Subcutaneous preadipocyte (primary cell): ENCODE measurements at places on chromosomes 12 and 14. TPM values are rescaled to one million over a fixed set of nuclear protein-coding genes. Genes with fewer than 3 reads are reported as not detected.

The SOS2 gene
- total RNA-seq = 14.0 and 18.8 TPM in 2 replicates

The CD9 gene
- total RNA-seq = 117 and 128 TPM in 2 replicates

The IFT81 gene
- 11.5 and 14.3 TPM in 2 replicates for total RNA-seq

The TAS2R19 gene
- 3.3 and 5.5 TPM in 2 replicates for total RNA-seq

The KRT85 gene
- not detected in 2 replicates for total RNA-seq

The PAX9 gene
- 0.37 and 0.39 TPM in 2 replicates for total RNA-seq

The TDRD9 gene
- total RNA-seq = 0.39 and 0.73 TPM in 2 replicates

The CIDEB gene
- total RNA-seq = 1.2 and 2.2 TPM in 2 replicates

The DUSP16 gene
- 5.7 and 6.2 TPM in 2 replicates for total RNA-seq

The WNT5B gene
- total RNA-seq = 56.6 and 76.4 TPM in 2 replicates

The SYNE3 gene
- total RNA-seq = 58.1 and 105 TPM in 2 replicates

The PLA2G1B gene
- total RNA-seq = not detected in 2 replicates

The UBR7 gene
- 32.6 and 33.1 TPM in 2 replicates for total RNA-seq

The LUM gene
- total RNA-seq = 56.2 and 67.2 TPM in 2 replicates

The HOXC12 gene
- total RNA-seq = not detected in 2 replicates

The PPFIA2 gene
- 2.2 and 4.4 TPM in 2 replicates for total RNA-seq

The TMEM229B gene
- total RNA-seq = 0.20 and 0.37 TPM in 2 replicates

The MYO1A gene
- 0.73 TPM in 1 of 2 replicates, not detected in the other for total RNA-seq

The TMEM132C gene
- under 0.01 TPM in 1 of 2 replicates, not detected in the other for total RNA-seq

The CLEC1B gene
- not detected in 2 replicates for total RNA-seq

The GLIPR1L1 gene
- not detected in 2 replicates for total RNA-seq

The RBMS2 gene
- 8.5 and 12.9 TPM in 2 replicates for total RNA-seq
